ENCODE measurements at places on chromosomes 12 and 14.

GRCh38 chr14:54627219-54627539 lies 60.3 kb downstream of the SAMD4A start:
- DNase-seq: no peak

GRCh38 chr14:93008381-93008780 lies 85.4 kb downstream of the CHGA start:
- no peak for DNase-seq

GRCh38 chr12:83067981-83068380 lies 381.3 kb downstream of the TMTC2 start:
- DNase-seq: no peak

GRCh38 chr14:105046891-105047282 lies 18.3 kb downstream of the GPR132 start:
- no peak for DNase-seq

- DNase-seq: no peak
These were observed 12.8 kb downstream of the BAG5 start for GRCh38 chr14:103549361-103550311.

DNA sequence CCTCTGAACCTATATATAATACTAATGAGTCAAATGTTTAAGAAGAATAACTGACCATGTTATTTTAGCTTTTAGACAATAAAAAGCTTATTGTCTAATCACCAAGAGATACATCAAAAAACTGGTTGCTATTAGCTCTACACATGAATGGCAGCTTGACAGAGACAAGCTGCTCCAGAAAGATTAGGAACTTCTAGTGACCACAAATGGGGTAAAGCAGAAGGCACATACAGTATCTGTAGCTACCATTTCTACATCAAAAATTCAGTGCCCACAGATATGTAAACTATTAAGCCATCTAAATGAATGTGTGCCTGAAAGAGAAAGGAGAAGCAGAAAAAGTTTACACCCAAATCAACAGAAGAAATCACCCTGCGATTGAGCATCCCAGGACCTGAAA lies 2.4 kb downstream of the AREL1 start:
- DNase-seq: no peak

DNA sequence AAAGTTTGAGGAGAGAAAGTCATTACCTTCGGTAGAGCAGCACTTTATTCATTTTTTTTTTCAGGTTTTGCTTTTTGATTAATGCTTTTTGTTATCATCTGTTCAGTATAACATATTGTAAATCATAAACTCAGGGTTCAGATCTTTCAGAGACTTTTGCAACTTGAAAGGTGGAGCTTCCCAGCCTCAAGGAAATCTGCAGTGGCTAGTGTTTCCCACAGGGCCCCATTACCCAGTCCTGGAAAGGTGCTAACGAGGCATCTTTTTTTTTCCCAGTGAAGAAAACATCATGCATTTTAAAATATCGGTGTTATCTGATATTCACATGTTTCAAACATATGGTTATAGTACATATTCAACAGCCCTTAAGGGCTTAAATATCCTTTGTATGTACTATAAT lies 74.0 kb downstream of the HMGA2 start:
- no peak for DNase-seq

DNA sequence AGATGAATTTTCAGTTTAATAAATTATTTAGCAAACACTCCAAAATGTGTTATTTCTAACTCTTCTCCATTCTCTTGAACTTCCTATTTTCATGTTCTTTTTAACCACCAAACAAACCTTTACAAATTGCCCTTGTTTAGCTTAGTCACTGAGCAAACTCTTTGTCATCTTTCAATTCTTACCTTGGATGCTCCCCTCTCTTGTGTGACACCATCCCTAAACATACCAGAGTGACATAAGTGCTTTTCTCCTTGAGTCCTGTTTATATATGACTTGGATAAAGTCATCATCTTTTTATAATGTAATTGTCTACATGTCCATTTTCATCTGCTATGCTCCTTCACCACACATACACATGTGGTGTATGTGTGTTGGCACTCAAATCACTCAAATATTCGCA lies 3.4 kb upstream of the TMEM19 start:
- no peak for DNase-seq

DNA sequence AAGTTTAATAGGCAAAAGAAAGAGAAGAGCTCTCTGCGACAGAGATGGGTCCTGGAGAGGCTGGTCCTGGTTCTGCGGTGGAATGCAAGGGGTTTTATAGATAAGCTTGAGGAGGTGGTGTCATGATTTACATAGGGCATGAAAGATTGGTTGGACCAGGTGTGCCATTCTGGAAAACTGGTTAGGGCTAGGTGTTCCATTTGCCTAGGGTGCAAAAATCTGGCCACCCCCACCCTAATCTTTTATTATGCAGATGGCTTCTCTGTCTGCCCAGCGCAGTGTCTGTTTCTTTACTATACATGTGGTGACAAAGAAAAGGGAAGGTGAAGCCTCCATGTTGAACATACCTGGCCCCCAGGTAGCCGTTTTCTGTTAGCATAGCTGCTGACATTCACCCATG lies 65.4 kb downstream of the ERC1 start:
- DNase-seq: no peak

DNA sequence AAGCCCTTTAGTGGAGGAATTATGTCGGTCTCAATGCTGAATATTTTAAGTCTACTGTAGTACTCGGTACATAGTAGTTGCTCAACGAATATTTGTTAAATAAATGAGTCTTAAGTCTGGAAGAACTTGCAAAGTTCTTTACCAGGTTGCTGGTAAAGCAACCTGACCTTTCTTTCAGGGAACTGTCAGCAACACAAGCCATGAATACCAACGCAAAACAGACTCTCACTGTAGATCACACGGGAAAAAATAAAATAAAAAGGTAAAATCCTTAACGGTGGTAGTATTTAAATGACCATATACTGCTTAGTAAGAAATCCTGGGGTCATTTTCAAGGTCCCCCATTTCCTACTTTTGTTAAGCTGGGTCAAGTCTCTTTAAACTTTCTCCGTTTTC lies 447 bp upstream of the NUBPL start:
- DNase-seq: no peak

- no peak for DNase-seq
These were observed 53.2 kb downstream of the GOLGA5 start for GRCh38 chr14:92847278-92847677.

DNA sequence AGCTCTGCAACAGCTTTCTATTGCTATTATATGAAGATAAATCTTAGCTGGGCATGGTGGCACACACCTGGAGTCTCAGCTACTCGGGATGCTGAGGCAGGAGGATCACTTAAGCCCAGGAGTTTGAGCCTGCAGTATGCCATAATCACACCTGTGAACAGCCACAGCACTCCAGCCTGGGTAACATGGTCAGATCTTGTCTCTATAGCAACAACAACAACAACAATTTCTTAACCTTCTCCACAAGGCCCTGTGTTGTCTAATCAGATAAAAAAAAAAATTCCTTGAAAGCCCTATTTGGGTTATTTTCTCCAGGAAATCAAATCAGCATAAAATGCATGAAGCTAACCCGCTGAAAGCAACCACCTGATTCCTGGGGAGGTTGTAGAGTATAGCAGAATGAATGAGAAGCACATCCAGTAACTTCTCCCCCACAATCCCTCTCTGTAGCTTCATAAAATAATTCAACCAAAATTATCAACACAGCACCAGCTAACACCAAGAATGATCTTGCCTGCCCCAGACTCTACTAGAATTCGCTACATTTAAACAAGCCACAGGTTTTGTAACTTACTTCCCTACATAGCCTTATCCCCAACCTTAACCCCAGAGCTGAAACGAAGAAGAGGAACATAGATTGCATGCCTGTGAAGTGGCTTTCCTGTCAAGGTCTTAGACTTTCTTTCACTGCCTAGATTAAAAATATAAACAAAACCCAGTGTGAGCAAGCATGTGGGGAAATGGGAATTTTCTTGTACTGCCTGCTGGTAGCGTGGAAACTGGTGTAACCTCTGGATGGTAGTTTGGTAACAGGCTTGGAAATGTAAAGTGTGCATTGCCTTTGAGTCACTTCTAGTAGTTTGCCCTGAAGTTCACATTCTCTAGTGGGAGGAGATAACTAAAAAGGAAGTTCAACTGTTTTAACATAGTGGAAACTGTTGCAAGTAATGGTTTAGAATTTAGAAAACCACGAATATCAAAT lies 6.0 kb upstream of the STK38L start:
- no peak for DNase-seq

GRCh38 chr14:81222691-81223090 lies 1.9 kb upstream of the GTF2A1 start:
- no peak for DNase-seq

GRCh38 chr12:122096014-122096413 lies 17.5 kb downstream of the MLXIP start:
- no peak for DNase-seq

- no peak for DNase-seq
These were observed 223.0 kb downstream of the PTPRO start for GRCh38 chr12:15545334-15545733.

- DNase-seq: peak; percentile 28
These were observed 186.2 kb upstream of the C14orf180 start for GRCh38 chr14:104393199-104393897.

- no peak for DNase-seq
These were observed 172.9 kb downstream of the ZFP36L1 start for GRCh38 chr14:68619790-68620574.
